OCI-LY7 (cell line): ENCODE measurements at places on chromosomes 7 and 10.

- no peak for DNase-seq
Measured at GRCh38 chr7:74334030-74334429, 44.8 kb downstream of the CLIP2 start.

DNA sequence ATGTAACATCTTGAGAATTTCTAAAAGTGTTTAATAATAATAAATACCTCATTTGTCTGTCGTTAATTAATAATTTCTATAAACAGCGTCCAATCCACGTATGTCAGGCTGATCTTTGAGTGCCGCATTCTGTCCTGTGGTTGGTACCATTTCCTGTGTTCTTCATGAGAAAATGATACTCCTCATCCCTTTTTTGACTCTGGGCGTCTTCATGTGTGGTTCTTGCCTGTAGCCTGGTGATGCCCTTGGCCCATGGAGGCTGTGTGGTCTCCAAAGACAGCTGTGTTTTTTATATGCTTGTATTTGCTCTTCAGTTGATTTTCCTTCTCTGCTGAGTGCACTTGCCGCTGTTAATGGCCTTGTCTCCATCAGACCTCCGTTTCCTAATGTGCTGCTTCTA, 31.5 kb downstream of the GLRX3 start:
- no peak for DNase-seq

- DNase-seq = no peak
Measured at GRCh38 chr7:26307226-26307625, 15.6 kb downstream of the SNX10 start.

GRCh38 chr7:44638611-44639557, 32.5 kb downstream of the OGDH start:
- peak; percentile 79 for DNase-seq

DNA sequence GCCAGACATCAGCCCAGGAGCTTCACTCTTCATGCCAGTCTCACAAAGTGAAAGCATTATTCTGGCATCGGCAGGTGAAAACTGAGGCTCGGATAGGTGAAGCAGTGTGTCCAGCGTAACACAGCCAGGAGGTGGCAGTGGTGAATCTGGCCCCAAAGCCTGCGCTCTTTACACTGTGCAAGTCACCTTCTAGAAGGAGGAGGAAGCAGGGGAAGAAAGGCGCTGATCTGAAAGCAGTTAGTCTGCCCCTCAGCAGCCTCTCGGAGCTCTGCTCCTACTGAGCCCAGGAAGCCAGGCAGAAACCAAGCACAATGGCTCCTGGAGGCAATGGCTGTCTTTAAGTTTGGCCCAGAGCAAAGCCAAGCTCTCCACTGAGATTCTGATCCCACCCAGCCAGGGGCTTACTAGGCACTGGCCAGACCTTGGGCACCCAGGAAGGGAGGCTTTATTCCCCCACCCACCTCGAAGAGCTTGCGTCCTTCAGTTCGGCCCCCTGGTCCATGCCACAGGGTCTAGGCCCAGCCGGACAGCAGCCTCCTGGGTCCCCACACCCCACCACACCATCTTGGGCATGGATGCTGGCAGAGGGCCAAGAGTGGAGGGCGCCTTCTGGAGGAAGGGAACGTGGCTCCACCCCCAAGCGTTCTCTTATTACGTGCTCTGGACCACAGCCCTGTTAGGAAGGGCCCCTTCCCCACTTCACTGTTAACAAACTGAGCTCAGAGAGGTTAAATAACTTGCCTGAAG, 104.5 kb downstream of the GRID1 start:
- peak; percentile 76 for DNase-seq

GRCh38 chr7:37349979-37350590, 98.6 kb downstream of the ELMO1 start:
- DNase-seq = peak; percentile 38

GRCh38 chr10:11344081-11344480, 267.4 kb downstream of the USP6NL start:
- no peak for DNase-seq

- DNase-seq = no peak
Measured at GRCh38 chr10:71234970-71235685, 22.8 kb downstream of the UNC5B start.

DNA sequence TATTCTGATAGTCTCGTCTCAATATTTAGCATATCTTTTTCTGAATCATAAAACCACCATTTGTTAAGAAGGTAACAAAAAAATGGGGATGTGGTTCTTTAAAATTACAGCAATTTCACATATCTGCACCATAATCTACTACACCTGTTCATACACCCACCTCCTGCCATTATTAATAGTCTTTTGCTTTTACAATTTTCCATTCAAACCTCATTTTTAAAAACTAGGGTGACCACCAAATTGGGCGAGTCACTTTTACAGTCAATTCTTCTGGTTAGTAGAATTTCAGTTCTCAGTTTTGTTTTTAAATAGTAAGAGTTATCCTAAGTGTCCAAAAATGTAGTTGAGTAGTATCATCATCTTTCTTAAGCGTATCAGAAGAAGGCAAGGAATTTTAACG, 48.4 kb upstream of the GSAP start:
- DNase-seq = no peak

DNA sequence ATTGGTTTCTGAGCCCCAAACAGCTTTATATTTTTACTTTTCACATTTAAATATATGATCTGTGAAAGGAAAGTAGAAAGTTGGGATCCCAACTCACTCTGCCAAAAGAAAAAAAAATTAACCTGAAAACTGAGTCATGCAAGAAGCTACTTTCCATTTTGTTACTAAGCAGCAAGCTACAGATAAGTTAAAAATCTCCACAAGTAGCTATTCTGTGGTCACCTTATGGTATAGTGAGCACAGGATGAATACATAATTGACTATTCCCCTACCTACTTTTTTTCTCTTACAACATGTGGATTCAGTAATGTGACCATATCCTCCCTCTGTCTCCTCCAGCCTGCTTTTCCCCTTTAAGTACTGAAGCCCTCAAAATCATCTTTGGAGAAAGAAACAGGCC, 30.3 kb upstream of the CREB3L2 start:
- no peak for DNase-seq

- DNase-seq = no peak
Measured at GRCh38 chr7:28469562-28469961, 57.2 kb downstream of the CREB5 start.

- DNase-seq = no peak
Measured at GRCh38 chr10:27911539-27911938, 87.3 kb downstream of the ODAD2 start.

DNA sequence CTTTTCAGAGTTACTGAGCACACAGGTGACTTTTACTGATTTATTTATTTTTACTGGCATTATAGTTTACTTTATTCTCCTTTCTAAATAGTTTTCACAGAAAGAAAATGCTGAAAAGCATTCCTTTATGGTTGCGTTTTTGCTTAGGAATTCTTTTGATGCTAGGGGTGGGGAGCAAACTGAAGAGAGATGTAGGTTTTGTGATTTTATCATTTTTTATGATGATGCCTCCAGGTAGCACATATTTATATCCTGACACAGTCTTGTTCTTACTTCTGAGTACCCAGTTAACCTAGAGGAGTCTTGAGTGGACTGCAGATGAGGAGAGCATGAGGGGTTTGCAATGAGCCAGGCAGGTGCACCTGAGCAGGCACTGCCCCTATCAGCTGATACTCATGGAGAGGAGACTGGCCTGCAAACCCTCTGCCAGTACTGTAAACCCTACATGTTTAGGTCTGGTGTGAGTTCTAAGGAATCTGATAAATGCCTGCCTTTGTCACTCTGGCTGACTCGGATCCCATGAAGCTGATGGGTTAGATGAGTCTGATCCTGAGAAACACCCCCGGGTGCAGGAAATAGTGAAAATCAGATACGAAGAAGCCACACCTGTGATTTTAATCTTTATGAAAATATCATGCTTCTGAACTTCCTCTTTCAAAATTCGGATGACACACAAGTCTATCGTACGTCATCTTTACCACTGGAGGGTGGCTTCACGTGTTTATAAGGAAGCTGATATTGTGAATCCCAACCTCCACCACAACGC, 302.9 kb downstream of the WDR37 start:
- peak; percentile 51 for DNase-seq

- no peak for DNase-seq
Measured at GRCh38 chr7:37414352-37414983, 34.2 kb downstream of the ELMO1 start.

DNA sequence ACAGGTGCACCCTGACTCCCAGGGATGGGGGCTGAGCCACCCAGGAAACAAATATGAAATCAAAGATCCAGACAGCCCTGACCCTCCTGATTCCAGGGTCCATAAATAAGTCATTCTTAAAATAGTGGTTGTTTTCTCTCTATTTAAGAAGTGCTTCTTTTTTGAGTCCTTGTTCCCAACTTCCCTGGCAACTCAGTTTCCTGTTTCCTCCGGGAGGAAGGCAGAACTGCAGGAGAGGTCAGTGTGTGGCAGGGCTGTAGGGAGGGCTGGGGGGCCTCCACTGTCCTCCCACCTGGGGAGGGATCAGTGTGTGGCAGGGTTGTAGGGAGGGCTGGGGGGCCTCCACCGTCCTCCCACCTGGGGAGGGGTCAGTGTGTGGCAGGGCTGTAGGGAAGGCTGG, 88.7 kb upstream of the PDGFA start:
- DNase-seq = no peak

- no peak for DNase-seq
Measured at GRCh38 chr10:61346796-61347413, 106.3 kb downstream of the TMEM26 start.

GRCh38 chr10:96061232-96061631, 17.8 kb downstream of the CCNJ start:
- no peak for DNase-seq

DNA sequence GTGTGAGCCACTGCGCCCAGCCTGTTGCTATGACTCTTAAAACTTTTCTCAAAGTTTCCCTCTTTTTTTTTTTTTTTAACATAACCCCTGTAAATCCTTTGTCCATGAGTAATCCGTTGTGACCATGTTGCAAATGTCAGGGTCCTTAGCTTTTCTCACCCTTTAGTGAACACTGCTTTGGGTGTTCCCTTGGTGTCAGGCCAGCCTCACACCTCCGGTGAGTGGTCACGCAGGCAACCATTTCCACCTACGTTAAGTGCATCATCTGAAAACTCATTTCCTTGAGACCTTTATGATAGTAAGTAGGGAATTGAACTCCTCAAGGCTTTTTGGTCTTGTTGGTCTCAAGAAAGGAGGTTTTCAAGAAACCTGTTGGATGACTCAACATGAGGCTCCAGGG, 41.3 kb upstream of the OPN4 start:
- DNase-seq = no peak

GRCh38 chr7:120041798-120042197, 231.2 kb upstream of the KCND2 start:
- DNase-seq = no peak

DNA sequence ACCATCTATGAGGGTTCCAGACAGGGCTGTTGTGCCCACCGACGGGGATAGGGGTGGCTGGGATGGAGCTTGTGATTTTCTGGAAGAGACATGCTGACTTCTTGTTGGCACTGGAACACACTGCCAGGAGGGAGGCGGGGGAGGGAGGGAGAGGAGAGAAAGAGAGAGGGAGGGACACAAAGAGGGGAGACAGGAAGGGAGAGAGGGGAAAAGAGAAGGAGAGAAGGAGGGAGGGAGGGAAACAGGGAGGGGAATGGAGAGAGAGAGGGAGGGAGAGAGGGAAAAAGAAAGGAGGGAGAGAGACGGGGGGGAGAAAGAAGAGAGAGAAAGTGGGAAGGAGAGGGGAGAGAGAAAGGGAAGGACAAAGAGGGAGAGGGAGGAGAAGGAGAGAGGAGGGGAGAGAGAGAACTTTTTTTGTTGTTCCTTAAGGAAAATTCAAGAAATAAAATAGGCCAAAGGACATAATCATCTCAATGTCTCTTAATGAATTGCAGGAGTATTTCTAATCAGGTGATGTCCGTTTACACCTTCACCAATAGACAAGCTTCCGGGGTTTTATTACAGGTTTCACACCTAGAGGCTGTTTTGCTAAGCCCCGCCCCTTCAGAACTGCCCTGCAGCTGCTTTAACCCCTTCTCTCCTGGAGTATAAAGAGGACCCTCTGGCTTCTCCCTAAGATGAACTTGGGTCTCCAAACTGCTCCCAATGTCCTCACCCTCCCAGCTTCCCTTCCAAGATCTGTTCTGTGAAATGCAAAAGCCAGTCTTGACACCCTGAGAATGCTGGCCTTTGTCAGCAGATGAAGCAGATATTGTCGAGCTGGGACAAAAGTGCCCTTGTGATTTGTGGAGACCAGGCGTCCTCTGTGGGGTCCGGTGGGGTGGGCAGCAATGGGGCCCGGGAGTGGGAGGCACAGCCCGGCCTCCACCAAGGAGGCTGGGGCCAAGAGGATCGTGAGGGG, 82.0 kb upstream of the GTF2IRD1 start:
- peak; percentile 84 for DNase-seq

DNA sequence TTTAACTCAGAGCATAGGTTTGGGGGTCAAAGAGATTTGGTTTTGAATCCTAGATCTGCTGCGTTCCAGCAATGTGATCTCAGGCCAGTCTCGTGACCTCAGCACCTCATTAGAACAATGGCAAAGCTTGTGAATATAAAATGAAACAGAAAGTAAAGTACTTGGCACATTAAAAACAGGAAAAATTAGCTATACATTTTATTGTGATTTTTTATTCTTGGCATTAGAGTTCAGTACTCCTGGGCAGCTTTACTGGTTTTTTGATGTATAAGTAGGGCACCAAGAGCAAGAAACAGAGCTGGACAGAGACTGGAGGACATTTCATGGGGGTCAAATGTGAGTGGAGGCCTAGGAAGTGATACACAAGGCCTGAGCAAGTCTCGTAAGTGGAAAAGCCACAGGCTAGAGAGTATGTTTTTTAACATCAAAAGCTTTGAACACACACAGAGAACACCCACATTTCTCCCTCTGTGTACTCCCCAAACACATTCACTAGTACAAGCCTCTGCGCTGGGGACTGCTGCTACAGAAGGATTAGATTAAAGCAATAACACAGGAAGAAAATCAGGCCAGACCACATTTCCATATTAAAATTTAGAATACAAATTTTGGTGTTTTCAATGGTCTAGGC, 157.2 kb upstream of the SLC25A13 start:
- no peak for DNase-seq

DNA sequence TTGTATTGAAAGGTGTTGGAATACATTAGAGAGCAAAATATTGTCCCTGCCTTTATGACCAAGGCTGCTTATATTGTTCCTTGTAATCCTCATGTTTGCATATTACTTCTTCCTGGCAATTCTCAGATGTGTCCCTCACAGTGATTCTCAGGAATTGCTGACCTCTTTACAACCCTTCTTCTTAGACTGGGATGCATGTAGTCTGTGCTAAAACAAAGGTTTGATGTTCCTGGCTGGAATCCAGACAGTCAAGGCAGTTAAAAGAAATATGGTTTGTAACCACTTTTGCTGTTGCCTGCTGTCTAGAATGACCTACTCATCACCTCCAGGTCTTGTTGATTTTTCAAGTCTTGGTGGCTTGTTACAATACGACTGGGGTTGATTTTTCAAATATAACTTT, 367.6 kb downstream of the HGF start:
- DNase-seq = no peak
